ENCODE measurements at places on chromosomes 11 and 22. TPM values are rescaled to one million over a fixed set of nuclear protein-coding genes. Genes with fewer than 3 reads are reported as not detected.

Gene MIOX
- 0.41 TPM for total RNA-seq

Gene RBM4B
- 14.1 TPM for total RNA-seq

Gene RTN4R
- 27.0 TPM for total RNA-seq

Gene CAVIN3
- total RNA-seq: 27.3 TPM

Gene TRIM3
- 19.0 TPM for total RNA-seq

Gene HIKESHI
- total RNA-seq: 52.8 TPM

Gene FREY1
- total RNA-seq: 1.8 TPM

Gene MAP6
- 0.27 TPM for total RNA-seq

Gene MMP13
- not detected for total RNA-seq

Gene C22orf31
- not detected for total RNA-seq

- DNase-seq: peak; percentile 28
Measured at GRCh38 chr11:98940913-98941312, 79.8 kb upstream of the CNTN5 start.

GRCh38 chr11:80778432-80778831 lies 1337.6 kb upstream of the TENM4 start:
- DNase-seq: no peak

DNA sequence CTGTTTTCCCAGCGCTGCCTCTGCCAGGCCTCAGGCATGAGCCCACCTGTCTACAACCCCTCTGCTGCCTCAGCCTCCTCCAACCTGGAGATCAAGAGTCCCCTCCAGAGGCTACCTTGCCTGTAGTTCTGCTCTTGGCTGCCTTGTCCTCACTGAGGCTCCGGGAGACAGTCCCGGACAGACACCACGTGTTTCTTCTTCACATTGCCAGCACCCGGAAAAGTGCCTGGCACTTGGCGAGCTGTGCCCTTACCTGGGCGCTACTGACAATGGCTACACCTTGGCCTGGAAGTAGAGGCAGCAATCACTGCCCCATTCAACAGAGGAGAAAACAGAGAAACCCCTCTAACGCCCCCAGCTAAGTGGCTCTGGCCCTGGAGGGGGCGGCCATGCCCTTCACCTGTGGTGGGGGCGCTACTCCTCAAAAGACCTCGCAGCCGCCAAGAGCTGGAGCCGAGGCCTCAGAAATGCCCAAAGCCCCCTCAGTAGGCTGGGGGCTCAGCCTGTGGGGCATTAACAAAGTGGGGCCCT lies 3.0 kb upstream of the NAP1L4 start:
- DNase-seq: no peak

DNA sequence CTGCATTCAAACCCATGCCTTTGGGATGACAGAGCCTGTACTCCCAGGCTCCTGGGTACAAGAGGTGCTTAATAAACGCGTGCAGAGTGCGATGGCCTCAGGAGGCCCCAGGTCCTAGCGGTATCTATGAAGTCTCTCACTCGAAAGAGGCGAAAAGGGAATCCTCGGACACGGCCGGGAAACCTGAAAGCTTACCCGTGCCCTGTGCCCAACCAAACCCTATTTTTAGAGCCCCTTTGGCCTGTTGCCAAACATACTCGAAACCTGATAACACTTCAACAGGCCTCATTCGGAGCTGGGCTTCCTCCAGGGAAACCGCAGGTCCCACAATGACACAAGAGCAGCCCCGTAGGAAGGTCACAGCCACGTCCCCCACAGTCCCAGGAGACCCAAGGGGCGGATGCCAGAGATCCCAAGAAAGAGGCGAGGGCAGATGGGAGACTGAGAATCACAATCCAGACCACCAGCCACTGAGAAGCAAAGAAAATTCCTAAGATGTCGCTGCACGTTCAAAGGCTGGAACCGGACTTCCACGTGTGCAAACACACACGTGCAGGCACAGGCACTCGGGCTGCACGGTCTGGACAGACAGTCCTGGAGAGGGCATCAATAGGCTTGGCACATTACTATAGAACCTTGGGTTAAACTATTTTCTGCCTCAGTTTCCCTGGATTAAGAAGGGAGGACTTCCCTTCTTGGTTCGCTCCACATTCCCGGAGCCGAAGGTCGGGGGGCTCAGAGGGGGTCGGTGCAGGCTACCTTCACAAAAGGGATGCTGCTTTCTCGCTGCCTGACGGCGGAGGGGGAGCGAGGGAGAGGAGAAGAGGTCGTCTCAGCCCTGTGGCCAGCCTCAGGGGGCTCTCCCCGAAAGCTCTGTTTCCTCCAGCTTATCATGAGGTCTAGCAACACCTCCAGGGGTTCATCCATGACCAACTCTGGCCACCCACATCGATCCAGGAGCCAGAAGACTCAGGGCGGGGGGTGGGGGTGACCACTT lies 8.2 kb downstream of the PDGFB start:
- DNase-seq: no peak

- no peak for DNase-seq
Measured at GRCh38 chr11:19243613-19244012, 2.9 kb upstream of the E2F8 start.

- no peak for DNase-seq
Measured at GRCh38 chr22:29183971-29184848, 21.5 kb upstream of the EMID1 start.

DNA sequence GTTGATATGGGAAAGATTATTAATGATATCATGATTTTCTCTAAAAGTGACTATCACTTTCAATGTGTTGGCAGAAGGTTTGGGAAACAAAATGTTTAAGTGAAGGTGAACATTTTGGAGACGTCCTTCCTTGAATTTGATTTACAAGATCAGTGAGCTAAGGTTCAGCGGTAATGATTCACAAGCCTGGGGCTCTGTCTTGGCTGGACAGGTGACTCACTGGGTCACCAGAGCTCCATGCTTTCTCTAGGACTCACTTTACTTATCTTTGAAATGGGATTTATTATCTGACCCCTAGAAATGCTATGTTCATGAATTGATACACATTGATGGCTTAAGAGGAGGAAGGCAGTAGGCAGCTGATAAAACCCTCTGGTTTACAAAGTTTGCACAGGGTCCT lies 437.5 kb downstream of the NTM start:
- DNase-seq: no peak

DNA sequence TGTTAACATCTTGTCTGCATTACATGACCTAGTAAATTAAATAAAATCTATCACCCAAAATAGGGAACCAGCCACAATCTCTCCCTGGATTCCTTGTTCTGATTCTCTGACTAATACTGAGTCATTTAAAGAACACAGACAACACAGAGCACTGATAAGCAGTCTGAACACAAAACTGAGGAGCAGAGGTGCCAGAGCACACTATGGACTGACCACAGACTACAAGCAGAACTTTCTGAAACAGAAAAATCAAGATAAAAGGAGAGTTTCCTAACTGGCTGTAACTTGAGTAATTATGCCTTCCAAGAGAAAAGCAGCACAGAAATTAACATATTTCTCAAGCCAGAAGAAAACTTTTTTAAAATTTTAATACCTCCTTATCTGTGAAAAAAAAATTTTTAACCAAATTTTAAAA lies 128.8 kb downstream of the SGSM3 start:
- DNase-seq: no peak

GRCh38 chr11:33891714-33892327 lies at the start of gene LMO2:
LMO2 (minus strand) TSS chr11:33892076; CDS start chr11:33869716, 22,360 bp downstream.
- DNase-seq: no peak

GRCh38 chr11:61897387-61898246 lies 6.3 kb upstream of the FADS3 start:
- DNase-seq: peak; percentile 94

- no peak for DNase-seq
Measured at GRCh38 chr11:16001899-16002426, 354.4 kb downstream of the SOX6 start.

GRCh38 chr11:129930743-129931142 lies 35.4 kb upstream of the NFRKB start:
- no peak for DNase-seq

- DNase-seq: no peak
Measured at GRCh38 chr11:37786214-37786755, 1188.2 kb upstream of the RAG2 start.

DNA sequence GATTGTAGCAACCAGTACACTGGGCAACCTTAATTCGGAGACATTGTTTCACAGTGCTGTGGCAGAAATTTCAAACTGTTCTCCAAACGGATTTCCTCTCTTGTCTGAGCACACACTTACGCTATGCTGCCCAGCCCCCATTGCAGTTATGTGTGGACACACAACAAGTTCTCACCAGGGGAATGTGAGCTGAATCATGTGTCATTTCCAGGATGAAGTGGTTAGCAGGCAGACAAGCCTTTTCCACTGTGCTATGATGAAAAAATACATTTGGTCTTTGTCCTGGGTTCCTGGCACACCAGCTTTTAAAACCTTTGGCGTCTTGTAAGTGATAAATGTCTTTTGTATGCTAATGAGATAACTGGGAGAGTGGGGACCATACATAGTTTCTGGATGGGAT lies 46.9 kb upstream of the SYT9 start:
- no peak for DNase-seq

- DNase-seq: no peak
Measured at GRCh38 chr11:114160894-114161293, 101.4 kb downstream of the ZBTB16 start.

DNA sequence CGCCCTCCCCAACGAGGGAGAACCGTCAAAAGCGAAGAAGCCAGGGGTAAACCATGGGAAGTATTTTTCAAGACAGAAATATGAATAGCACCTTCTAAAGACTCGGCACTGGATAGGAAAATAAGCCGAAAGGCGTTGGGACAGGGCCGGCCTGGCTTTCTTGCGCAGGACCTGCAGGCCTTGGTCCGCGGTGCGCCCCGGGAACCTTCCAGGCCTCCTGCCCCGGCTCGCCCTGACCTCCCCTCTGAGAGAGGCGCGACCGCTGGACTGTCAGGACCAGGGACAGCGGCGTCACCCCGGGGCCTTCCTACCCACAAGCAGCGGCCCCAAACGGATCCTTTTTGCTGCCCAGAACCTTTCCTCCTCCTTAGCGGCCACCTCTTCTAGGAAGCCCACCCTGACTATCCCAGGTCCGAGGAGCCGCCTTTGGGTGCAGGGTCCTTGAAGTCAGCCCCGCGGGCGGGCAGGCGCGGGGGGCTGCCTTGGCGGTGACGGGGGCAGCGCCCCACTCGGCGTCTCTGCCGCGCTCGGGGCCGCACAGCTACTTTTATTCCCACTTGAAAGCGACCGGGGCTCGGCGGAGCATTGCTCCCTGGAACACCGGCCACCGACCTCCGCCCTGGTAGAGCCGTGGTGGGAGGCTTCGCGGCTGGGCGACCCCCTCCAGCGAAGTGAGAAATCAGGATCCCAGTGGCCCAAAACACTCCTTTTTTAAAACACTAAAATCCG lies 650 bp upstream of the MAPK11 start:
- DNase-seq: peak; percentile 87

DNA sequence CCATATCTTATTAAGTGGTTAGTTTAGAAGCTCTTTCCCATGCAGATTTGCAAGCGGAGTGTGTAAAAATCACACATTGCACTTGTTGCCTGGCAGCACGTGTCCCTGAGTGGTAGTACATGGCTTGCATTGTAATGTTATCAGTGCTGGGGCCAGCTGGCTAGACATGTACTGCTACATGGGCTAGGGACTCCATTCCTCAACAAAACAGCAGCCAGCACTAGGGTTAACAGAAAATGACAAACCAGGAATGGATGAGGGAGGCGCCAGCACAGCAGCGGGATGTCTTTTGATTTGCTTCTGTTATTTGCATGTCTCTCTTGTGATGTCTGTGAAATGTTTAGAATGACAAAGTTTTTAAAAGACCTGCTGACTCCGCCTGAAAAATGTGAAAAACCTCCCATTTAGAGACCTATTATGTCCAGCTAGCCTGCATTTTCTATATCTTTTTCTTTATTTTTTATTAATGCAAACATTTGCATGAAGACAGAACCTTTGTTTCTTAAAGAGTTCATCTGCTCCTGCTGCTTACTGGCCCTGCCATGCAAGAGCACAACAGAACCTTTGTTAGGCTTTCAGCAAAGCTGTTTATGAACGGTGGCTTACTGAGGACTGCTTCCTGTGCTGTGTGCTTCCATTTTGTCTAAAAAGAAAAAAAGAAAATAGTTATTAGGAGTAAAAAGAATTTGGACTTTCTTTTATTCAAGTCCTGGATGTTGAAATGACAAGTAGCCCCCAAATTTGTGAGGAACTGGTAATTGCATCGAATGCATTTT lies 40.7 kb downstream of the CSTPP1 start:
- DNase-seq: peak; percentile 33

DNA sequence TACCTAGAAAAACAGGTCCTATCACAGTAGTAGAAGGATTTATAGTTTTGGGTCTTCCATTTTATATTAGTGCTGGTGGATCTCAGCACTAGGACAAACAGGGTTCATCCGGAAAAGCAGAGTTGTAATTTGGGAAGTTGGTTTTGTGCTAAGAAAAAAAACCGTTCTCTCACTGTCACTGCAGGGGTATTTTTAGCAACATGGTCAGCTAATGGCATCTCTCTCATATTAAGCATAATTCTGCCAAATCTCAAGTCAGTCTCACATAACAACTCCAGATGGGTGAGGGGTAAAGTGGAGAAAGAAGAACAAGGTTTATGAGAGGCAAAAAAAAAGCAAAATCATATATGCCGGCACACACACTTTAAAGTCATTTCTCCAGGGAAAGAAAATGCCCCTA lies 51.6 kb upstream of the GDPD4 start:
- DNase-seq: no peak

DNA sequence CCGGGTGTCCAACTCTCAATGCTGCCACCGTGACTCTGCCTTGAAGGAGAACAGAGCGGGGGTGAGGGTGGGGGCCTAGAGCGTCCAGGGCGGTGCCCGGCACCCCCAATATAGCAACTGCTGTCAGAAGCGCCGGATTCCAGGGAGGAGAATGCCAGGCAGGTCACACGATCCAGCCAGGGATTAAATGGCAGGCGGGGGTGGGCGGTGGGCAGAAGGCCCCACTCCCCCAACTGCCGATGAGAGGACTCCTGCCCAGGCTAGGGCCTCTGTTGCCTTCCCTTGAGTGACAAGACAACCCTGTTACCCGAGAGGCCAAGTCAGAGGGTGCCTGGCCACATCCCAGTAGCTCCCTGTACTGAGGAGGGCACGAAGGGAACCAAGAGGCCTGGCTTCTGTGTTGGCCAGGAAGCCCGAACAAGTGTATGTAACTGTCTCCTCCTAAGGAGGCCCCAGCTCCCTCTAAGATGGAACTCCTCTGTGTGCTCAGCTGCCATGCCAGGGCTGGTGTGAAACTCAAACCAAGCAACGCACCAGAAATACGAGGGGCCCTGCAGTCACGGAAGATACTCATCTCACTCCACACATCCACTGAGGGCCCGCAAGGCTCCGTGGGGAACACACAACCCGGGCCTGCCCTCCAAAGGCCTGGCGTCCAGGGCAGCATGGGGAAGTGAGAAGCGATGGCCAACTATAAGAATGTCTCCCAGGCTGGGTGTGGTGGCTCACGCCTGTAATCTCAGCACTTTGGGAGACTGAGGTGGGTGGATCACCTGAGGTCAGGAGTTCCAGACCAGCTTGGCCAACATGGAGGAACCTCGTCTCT lies 3.0 kb downstream of the PACSIN3 start:
- DNase-seq: no peak

GRCh38 chr11:33863418-33864172 lies 28.3 kb downstream of the LMO2 start:
- no peak for DNase-seq

GRCh38 chr11:76935042-76935441 lies 74.3 kb downstream of the ACER3 start:
- no peak for DNase-seq

GRCh38 chr11:16605389-16605893 lies 133.0 kb upstream of the C11orf58 start:
- peak; percentile 60 for DNase-seq

GRCh38 chr22:35375031-35375430 lies 5.9 kb upstream of the HMOX1 start:
- no peak for DNase-seq

GRCh38 chr22:36758792-36759271 lies 17.1 kb downstream of the IFT27 start:
- no peak for DNase-seq

GRCh38 chr22:42719656-42720262 lies 911 bp downstream of the A4GALT start:
- DNase-seq: peak; percentile 50

GRCh38 chr11:135074397-135074998 lies 662.5 kb upstream of the B3GAT1 start:
- no peak for DNase-seq
